Endothelial cell (in vitro differentiated cells): ENCODE measurements at places on chromosomes 1 and 21.

- DNase-seq: no peak
- H3K27ac ChIP-seq: no peak overlapping the region
- no peak overlapping the region for H3K4me3 ChIP-seq
- H3K36me3 ChIP-seq: peaks cover 36% of the 10 kb centered on the region
- peaks cover 4% of the 10 kb centered on the region for H3K27me3 ChIP-seq
Measured at GRCh38 chr1:21220815-21221214, 44.1 kb upstream of the EIF4G3 start.

- peaks cover 21% of the 10 kb centered on the region for H3K4me1 ChIP-seq
- no peaks in the 10 kb centered on the region for H3K36me3 ChIP-seq
- H3K27me3 ChIP-seq: no peaks in the 10 kb centered on the region
- DNase-seq: no peak
- no peak overlapping the region for H3K4me3 ChIP-seq
Measured at GRCh38 chr1:48645883-48646282, 130.8 kb downstream of the BEND5 start.

- peaks cover 15% of the 10 kb centered on the region for H3K36me3 ChIP-seq
- no peak for DNase-seq
- H3K4me1 ChIP-seq: peaks cover 16% of the 10 kb centered on the region
- H3K4me3 ChIP-seq: no peak overlapping the region
Measured at GRCh38 chr1:161096530-161096929, 1.6 kb upstream of the KLHDC9 start.

DNA sequence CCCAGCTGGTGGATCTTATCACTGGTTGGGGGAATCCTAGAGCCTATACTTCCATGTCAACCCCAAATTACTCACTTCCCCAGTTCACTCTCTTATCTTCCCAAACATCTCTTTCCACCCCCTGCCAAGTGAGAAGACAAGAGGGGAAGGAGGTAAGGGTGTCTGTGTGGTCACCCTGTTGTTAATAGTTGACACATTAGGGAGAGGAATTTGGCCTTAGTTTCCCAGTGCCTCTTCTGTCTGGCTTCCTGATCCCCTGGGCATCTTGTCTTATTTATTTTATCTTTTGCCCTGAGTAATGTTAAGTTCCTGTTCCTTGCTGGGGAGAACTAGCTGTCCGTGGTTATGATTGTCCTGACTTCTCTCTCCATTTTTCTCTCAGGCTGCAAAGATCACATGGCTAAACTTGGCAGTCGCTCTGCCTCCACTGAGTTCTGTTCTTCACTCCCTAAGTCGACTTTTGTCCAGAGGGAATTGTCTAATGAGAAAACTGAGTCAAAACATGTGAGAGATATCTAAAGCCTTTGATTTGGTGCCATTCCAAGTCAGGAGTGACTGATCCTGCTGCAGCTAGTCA is 157.1 kb upstream of the SYT6 start:
- H3K27ac ChIP-seq: no peak overlapping the region
- no peaks in the 10 kb centered on the region for H3K4me1 ChIP-seq
- H3K27me3 ChIP-seq: no peaks in the 10 kb centered on the region
- H3K4me3 ChIP-seq: no peak overlapping the region
- H3K36me3 ChIP-seq: no peaks in the 10 kb centered on the region
- DNase-seq: no peak

- DNase-seq: no peak
- no peaks in the 10 kb centered on the region for H3K36me3 ChIP-seq
- peaks cover 14% of the 10 kb centered on the region for H3K27me3 ChIP-seq
- H3K27ac ChIP-seq: no peak overlapping the region
- no peak overlapping the region for H3K4me3 ChIP-seq
Measured at GRCh38 chr1:20183035-20183434, 2.9 kb upstream of the UBXN10 start.

DNA sequence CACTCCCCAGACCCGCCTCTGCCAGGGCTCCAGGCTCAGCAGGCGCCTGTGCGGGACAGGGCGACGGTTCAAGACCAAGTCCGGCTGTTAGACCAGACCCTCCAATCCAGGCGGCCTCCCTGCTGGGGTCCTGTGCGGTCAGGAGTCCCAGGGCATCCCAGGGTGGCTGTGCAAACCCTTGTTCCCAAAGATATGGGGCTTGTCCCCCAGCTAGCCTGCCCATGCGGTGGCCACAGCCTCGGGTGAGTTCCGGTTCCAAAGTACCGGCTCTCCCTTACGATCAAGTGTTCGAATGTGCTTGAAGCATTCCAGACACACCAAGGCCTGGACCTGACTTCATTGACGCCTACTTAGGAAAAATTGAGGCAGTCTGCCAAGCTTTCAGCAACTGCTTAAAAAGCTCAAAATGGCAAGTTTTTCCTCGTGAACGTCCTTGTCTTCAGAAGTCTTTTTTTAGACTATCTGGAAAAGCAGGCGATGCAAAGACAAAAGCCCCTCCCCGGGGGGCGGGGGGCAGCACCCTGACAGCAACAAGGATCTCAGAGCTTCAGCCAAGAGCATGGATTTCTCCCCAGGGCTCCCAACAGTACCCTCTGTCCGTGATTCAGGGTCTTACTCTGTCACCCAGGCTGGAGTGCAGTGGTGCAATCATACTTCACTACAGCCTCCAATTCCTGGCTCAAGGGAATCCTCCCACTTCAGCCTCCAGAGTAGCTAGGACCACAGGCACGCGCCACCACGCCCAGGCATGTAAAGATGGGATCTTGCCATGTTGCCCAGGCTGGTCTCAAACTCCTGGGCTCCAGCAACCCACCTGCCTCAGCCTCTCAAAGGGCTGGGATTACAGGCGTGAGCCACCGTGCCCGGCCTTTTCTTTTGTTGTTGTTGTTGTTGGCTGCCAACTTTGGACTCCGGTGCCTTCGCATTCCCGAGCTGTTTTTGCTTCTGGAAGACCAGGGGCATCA is 2.3 kb downstream of the FAAP20 start:
- no peak for DNase-seq
- peak overlapping the region; percentile 19 for H3K4me3 ChIP-seq
- peaks cover 3% of the 10 kb centered on the region for H3K36me3 ChIP-seq
- H3K27me3 ChIP-seq: peaks cover 5% of the 10 kb centered on the region

- H3K4me1 ChIP-seq: no peaks in the 10 kb centered on the region
- no peak for DNase-seq
- no peak overlapping the region for H3K4me3 ChIP-seq
- H3K36me3 ChIP-seq: no peaks in the 10 kb centered on the region
Measured at GRCh38 chr1:219432191-219432606, 180.7 kb downstream of the ZC3H11B start.

GRCh38 chr1:20172033-20172590 is 13.8 kb upstream of the UBXN10 start:
- H3K36me3 ChIP-seq: peaks cover 3% of the 10 kb centered on the region
- peaks cover 10% of the 10 kb centered on the region for H3K27me3 ChIP-seq
- no peak overlapping the region for H3K4me3 ChIP-seq

DNA sequence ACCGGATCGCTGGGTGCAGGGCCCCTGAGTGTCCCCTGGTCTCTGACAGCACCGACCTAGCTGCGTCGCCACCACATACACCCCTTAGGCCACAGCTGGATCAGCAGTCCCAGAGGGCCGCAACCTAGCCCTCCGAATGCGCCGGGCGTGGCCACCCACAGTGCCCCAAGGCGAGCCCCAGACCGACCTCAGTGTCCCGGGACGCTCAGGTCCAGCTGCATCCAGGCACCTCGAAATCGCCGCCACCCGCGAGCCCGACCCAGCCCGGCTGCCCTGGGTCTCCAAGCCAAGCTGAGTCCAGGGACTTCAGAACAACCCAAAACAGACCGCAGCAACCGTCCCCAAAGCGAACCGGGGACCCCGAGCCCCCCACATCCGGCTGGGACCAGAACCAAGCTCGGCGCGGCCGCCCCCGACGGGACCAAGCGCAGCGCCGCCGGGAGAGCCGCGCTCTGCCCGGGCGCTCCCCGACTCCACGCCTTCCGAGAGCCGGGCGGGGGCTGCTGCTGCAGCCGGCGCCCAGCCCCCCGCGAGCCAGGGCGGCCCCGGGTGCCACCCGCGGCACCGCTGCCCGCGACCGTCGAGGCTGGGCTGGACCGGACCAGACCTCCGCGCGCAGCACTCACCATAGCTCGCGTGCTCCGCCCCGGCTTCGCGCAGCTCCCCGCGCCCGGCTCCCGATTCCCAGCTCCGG is 54.6 kb upstream of the ECE1 start:
- H3K27me3 ChIP-seq: peaks cover 15% of the 10 kb centered on the region
- no peak overlapping the region for H3K27ac ChIP-seq
- no peak for DNase-seq
- H3K36me3 ChIP-seq: peaks cover under 1% of the 10 kb centered on the region

DNA sequence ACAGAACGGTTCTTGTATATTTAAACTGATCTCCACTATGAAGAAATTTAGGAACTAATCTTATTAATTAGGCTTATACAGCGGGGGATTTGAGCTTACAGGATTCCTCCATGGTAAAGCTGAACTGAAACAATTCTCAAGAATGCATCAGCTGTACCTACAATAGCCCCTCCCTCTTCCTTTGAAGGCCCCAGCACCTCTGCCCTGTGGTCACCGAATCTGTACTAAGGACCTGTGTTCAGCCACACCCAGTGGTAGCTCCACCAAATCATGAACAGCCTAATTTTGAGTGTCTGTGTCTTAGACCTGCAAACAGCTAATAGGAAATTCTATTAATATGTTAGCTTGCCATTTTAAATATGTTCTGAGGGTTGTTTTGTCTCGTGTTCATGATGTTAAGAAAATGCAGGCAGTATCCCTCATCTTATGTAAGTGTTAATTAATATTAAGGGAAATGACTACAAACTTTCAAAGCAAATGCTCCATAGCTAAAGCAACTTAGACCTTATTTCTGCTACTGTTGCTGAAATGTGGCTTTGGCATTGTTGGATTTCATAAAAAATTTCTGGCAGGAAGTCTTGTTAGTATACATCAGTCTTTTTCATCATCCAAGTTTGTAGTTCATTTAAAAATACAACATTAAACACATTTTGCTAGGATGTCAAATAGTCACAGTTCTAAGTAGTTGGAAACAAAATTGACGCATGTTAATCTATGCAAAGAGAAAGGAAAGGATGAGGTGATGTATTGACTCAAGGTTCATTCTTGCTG is 147.2 kb downstream of the NR5A2 start:
- H3K4me1 ChIP-seq: no peaks in the 10 kb centered on the region
- H3K36me3 ChIP-seq: no peaks in the 10 kb centered on the region
- no peak for DNase-seq
- H3K27me3 ChIP-seq: no peaks in the 10 kb centered on the region
- H3K27ac ChIP-seq: no peak overlapping the region

- H3K27ac ChIP-seq: no peak overlapping the region
- H3K27me3 ChIP-seq: no peaks in the 10 kb centered on the region
- no peaks in the 10 kb centered on the region for H3K4me1 ChIP-seq
- no peaks in the 10 kb centered on the region for H3K36me3 ChIP-seq
- H3K4me3 ChIP-seq: no peak overlapping the region
- no peak for DNase-seq
Measured at GRCh38 chr1:23029337-23029736, 10.1 kb downstream of the KDM1A start.

- H3K36me3 ChIP-seq: no peaks in the 10 kb centered on the region
- H3K4me3 ChIP-seq: no peak overlapping the region
- H3K4me1 ChIP-seq: peaks cover 8% of the 10 kb centered on the region
- H3K27ac ChIP-seq: no peak overlapping the region
- H3K27me3 ChIP-seq: no peaks in the 10 kb centered on the region
Measured at GRCh38 chr1:31380181-31380580, 7.3 kb upstream of the FABP3 start.

DNA sequence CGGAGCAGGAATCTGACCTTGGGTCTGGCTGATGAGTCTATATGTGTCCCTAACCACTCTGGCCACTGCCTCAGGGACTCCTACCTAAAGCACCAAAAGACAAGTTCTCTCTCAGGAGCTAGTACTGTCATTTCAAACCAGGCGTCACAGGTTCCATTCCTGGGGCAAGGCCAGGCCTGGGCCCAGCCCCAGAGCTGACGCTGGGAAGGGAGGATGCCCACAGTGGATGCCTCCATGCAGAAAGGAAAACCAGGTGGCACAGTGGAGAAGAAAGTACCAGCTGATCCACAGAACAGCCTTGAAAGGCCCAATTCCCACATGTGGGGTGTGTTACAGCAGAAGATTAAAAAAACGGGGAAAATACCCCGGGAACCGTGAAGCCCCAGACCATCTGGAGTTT is 77.4 kb downstream of the DMRTB1 start:
- H3K27me3 ChIP-seq: no peaks in the 10 kb centered on the region
- no peak overlapping the region for H3K27ac ChIP-seq
- H3K4me3 ChIP-seq: no peak overlapping the region
- H3K4me1 ChIP-seq: peaks cover 6% of the 10 kb centered on the region
- H3K36me3 ChIP-seq: no peaks in the 10 kb centered on the region

DNA sequence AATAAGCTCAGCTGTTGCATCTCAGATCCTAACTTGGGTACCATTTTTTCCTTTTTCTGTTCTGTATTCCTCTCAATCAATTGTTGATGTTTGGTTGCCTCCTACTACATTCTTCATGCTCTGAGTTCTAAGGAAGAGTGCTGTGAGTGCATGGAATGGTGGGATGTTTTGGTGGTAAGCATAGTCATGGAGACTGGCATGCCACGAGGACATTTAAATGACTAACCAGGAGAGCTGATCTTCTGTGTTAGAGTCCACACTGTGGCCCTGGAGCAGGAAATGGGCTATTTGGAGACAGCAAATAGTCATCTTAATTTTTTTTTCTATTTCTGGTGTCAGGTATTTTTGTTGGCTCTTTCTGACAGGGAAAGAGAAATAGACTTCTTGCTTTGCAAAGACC is 69.5 kb upstream of the HSD17B7 start:
- no peak overlapping the region for H3K27ac ChIP-seq
- no peaks in the 10 kb centered on the region for H3K27me3 ChIP-seq
- H3K4me1 ChIP-seq: no peaks in the 10 kb centered on the region
- no peak overlapping the region for H3K4me3 ChIP-seq
- no peak for DNase-seq
- no peaks in the 10 kb centered on the region for H3K36me3 ChIP-seq

DNA sequence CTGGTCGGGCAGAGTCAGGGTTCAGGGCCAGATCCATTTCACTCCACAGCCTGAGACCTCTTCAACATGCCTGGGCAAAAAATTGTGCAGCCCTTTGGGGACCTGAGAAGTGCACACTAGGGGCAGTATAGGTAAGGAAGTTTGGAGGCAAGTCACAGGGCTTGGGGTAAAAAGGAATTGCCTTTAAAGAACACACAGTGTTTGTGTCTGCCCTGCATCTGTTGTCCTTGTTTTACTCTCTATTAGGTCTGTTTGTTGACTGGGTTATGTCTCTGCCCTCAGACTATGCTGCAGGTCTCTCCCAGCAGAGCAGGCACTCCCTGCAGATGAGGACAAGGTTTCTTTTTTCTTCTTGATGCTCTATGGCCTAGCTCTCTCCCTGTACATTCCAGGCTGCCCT is 22.0 kb downstream of the LDLRAD2 start:
- no peaks in the 10 kb centered on the region for H3K4me1 ChIP-seq
- H3K27me3 ChIP-seq: peaks cover 22% of the 10 kb centered on the region
- peak overlapping the region; percentile 87 for H3K4me3 ChIP-seq
- peak overlapping the region; percentile 31 for H3K27ac ChIP-seq
- H3K36me3 ChIP-seq: peaks cover 51% of the 10 kb centered on the region
- no peak for DNase-seq

GRCh38 chr1:210464519-210465039 is 135.9 kb downstream of the HHAT start:
- H3K4me3 ChIP-seq: no peak overlapping the region
- no peaks in the 10 kb centered on the region for H3K4me1 ChIP-seq
- no peaks in the 10 kb centered on the region for H3K36me3 ChIP-seq
- no peak for DNase-seq
- no peaks in the 10 kb centered on the region for H3K27me3 ChIP-seq
- H3K27ac ChIP-seq: no peak overlapping the region
